ENCODE measurements at places on chromosomes 16 and 17.

DNA sequence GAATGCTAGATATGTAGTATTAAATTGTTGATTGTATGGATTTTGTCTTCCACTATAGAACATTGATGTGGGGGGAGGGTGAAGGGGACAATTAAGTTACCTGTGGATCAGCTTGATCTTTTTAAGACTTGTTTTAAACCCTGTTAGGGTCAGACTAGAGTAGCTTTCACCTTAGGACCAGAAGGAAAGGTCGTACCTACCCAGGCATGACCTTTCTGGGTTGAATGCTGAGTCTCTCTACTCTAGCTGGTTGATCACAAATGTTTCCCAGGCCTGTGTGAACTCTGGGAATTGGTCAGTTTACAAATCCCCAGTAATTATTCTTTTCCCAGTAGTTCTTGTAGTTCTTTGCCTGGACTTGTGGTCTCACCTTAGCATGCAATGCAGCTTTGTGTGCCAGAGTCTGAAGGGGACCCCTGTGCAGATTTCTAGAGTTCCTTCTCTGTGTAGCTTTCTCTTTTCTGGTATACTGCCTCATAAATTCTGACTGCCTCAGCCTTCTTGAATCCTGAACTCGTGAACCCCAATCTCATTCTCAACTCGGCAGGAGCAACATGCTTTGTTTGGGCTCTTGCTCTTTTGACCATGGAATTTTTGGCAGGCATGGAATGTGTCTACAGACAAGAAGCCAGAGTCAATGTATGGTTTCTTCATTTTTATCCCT is 54.1 kb downstream of the VMP1 start:
- no peak for DNase-seq

GRCh38 chr16:79559532-79559931 is 41.0 kb downstream of the MAF start:
- no peak for DNase-seq

DNA sequence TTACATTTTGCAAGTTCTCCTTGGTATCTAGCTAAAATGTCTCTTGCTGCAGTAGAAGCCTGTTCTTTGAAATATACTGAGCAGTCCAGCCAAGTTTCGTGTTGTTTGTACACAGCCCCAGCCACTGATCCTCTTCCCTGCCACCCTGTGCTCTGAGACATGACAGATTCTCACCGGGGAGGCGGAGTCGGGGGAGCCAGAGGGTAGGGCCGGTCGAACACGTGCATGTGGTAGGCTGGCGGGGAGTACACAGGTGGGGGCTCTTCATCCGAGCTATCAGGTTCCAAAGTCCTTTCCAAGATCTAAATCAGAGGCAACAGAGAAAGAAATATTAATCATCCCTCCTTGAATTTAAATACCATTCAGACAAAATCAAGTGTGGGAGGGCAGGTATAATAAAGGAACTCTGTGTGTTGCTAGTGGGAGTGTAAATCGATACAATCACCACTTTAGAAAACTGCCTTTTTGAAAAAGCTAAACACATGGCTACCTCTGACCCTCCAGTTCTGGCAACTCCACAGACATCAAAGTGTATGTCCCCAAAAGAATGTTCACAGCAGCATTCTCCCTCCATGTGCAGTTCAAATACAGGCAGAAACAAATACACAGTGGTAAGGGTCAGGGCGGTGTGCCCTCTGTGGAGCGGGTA is 29.7 kb upstream of the MRPS23 start:
- DNase-seq, result no peak

DNA sequence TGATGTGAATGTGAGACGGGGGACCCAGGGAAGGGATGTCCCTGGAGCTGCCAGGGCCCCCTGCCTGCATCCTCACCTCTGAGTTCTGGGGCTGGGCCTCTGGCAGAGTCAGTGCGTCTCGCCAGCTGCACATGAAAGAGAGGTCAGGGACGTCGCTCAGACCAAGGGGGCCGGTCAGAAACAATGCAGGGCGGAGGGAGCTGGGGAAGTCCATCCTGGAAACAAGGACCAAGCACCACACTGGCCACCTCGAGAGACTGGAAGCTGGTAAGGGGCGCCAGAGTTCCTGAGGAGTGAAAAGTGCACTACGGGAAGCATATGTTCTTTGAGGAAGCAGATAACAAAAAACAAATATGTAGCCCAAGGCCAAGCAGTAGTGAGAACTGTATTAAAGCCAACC is 2.1 kb downstream of the TAF1C start:
- DNase-seq, result no peak

- no peak for DNase-seq
These were observed 419.4 kb downstream of the PMP22 start for GRCh38 chr17:14845591-14846281.

GRCh38 chr17:32486701-32487472 is at the start of gene CDK5R1:
TSS of gene CDK5R1 (plus strand) at chr17:32486993. CDS start at chr17:32487621, 628 bp downstream.
- peak; percentile 62 for DNase-seq

DNA sequence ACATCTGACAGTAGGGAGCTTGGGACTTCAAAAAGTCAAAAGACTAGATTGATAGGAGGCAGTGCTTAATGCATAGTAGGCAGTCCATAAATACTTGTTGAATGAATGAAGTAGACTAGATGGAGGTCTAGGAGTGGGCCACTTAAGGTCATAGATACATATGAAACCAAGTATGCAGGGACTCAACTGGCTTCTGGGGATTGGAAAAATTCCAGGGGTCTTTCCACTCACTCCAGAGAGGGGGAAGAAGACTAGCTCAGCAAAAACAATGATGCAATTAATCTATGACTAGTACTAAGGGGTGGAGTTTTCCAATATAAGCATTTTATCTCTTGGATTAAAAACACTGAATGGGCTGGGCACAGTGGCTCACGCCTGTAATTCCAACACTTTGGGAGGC is 298.3 kb upstream of the XYLT1 start:
- DNase-seq, result no peak

GRCh38 chr17:47733674-47734410 is 806 bp downstream of the TBX21 start:
- DNase-seq, result no peak

- DNase-seq, result no peak
These were observed 11.2 kb downstream of the P2RX1 start for GRCh38 chr17:3905017-3905520.

DNA sequence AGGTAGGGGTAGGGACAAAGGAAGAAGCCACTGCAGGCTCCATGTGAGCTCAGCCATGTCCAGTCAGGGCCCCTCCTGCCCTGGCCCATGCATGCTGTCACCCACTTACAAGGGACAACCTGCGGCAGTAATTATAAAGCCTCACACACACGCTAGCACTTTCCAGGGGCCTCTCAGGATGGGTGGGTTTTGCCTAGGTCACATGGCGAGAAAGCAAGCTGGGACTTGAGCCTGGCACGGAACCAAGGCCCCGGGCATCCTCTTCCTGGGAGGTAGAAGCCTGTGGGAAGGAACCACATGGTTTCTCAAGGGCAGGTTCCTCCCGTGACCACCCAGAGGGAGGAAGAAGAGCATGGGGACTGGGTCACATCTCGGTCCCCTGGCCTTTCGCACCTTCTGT is 7.0 kb downstream of the ZNF319 start:
- DNase-seq, result no peak

- DNase-seq, result no peak
These were observed 26.8 kb downstream of the DRC3 start for GRCh38 chr17:17999364-18000029.

DNA sequence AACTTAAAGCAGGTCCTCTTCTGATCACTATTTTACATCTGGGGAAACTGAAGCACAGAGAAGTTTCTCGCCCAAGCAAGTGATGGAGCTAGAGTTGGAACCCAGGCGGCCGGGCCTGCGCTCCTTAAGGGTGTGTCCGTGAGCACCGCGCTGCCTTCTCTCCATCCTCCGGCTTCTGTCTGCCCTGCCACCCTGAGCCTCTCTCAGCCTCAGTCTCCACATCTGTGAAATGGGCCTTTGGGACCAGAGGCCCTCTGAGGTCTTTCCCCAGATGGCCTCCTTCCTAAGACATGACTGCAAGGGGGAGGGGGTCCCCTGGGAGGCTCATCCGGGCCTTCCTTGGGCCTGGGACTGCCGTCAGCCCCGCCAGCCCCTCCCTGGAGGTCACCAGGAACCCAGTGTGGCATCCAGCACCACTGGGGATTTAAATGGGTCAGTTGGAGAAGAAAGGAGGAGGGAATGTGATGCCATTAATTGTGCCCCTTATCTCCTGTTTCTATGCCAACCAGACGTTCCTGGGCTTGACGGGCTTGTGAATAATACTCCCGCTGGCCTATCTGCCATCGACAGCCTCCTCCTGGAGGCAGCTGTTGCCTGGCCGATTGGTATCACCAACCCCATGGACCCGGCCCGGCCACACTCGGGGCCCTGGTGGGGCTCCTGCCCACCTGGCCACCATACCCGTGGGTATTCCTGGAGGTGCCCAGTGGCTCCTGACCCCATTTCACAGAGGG is 5.1 kb downstream of the ZFPM1 start:
- DNase-seq, result no peak

GRCh38 chr17:64682261-64683181 is 20.4 kb upstream of the SMURF2 start:
- no peak for DNase-seq

GRCh38 chr17:81163703-81164370 is 1.5 kb upstream of the PVALEF start:
- DNase-seq, result no peak

- DNase-seq, result no peak
These were observed 413.0 kb downstream of the CPPED1 start for GRCh38 chr16:12390644-12391043.

GRCh38 chr16:7304958-7305357 is 27.7 kb upstream of the RBFOX1 start:
- DNase-seq, result no peak

- DNase-seq, result peak; percentile 98
These were observed 8.5 kb downstream of the ZFPM1 start for GRCh38 chr16:88461331-88462269.

DNA sequence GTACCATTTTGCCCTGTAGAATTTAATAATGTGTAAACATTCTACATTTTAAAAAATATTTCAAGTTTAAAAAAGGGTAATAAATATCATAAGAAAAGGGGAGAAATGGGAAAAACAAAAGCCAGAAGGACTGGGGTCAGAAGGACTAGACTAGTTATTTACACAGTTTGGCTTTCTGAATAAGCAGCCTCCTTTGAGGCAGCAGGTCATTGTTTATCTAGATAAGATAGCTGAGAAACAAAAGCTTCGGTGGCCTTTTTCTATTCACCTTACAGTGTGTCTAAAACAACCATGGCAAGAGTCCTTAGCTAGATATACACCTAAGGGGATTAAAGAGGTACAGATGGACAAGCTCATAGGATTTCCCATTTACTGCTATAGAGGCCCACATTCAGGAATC is 396.5 kb upstream of the PMFBP1 start:
- no peak for DNase-seq

DNA sequence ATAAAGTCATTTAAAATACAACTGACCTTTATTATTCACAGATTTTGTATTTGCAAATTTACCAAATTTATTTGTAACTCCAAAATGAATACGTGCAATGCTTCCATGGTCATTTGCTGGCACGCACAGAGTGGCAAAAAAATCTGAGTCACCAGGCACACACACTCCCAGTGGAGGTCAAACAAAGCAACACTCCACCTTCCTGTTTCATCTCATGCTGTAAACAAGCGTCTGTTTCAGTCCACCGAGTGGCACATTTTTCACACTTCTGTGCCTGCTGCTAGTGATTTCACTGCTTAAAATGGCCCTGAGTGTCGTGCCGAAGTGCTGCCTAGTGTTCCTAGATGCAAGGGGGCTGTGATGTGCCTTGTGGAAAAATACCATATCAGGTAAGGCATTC is 17.8 kb upstream of the ITGAE start:
- DNase-seq, result no peak

- DNase-seq, result peak; percentile 28
These were observed 55.9 kb downstream of the MFSD11 start for GRCh38 chr17:76793775-76794174.

GRCh38 chr16:67727521-67728485 is 8.7 kb upstream of the GFOD2 start:
- no peak for DNase-seq

DNA sequence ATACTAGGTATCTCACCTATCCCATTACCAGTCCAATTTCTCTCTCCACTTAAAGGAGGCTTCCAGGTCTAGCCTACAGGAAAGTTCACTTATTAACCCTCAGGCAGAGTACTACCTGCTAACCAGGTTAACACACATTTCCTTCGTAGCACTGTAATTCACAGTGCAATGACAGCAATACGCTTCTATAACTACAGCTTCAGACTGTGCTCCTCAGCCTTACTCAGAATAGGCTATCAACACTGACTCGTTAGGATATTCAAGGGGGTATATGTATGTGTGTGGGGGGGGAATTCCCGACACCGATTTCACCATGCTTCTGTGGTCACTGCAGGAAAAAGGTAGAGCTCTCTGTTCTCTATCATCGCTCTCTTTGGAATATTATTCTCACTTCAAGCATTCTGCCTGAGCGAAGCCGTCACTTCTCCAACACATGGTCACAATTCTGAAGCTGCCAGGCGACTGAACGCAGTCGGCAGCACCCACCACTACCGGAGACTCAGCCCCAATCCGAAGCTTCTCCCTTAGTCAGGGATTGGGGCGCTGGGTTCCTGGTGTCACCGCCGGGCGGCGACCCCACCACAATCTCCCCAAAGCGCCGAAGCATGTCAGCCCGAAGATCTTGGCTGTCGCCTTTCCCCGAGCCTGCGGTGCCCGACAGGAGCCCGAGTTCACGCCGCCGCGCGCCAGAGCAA is 618 bp downstream of the GGA3 start:
- DNase-seq, result no peak

DNA sequence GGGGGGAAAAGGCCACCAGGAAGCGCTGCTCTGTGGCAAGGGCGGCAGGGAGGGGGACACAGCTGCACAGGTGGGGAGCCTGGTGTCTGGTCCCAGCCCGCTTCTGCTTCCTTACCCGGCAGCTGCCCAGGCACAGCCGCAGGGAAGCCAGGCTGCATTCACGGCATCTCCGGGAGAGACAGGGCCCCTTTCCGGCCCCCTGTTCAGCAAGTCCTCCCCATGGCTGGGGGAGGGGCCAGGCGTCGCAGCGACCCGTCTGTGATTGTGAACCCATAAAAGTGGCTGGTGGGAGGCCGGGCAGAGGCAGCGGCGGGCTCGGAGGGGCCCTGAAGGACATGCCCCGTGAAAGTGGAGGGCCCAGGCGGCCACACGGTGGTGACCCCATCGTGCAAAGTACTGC is 28.7 kb downstream of the SOX8 start:
- DNase-seq, result no peak

- DNase-seq, result no peak
These were observed 96.8 kb downstream of the IRF8 start for GRCh38 chr16:85995541-85996423.

DNA sequence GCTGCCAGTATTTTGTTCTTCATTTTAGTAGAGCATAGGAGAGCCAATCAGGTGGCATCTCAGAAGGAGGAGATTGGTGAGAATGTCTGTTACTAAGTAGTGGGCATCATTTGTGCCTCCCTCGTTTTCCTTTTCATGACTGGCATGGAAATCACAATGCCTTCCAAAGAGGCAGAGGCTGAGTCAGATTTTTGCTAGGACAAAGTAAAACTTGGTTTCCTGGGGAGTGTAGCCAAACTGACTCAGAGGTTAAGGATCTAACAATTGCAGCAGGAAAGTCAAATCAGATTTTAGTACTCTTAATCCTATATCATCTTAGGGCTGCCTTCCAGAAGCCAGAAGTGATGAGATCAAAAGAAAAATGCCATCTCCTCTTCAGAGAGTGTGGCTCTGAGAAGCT is 138.7 kb downstream of the ANKFN1 start:
- no peak for DNase-seq

GRCh38 chr17:48444516-48445247 is 14.7 kb upstream of the SKAP1 start:
- DNase-seq, result no peak

All from HuH-7.5 (cell line).